Spinal cord (tissue), 10 donors: ENCODE measurements at places on chromosomes 1 and 21.

GRCh38 chr1:27779122-27779521 is 6.1 kb downstream of the STX12 start:
- no peak for DNase-seq

- DNase-seq: peak; percentile 13
These were observed 120.7 kb downstream of the CNIH3 start for GRCh38 chr1:224736619-224737352.

- no peak for DNase-seq
These were observed 84.9 kb downstream of the SLC16A1 start for GRCh38 chr1:112870887-112871646.

DNA sequence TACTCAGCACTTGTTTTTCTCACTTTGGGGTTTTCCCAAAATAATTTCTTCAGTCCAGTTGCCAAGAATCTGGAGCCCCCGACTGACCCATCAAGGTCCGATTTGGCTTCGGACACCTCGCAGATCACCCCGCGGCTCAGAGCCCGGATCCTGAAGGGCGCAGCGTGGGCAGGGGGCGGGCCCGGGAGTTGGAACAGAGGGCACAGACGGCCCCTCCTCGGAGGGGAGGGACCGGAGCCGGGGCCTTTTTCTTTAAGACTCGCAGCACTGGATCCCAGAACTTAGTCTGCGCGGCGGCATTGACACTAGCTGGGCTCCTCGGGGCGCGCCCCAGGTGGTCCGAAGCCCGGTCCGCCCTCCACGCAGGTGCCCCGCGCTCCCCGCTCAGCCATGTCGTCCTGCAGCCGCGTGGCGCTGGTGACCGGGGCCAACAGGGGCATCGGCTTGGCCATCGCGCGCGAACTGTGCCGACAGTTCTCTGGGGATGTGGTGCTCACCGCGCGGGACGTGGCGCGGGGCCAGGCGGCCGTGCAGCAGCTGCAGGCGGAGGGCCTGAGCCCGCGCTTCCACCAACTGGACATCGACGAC is at the start of gene CBR3:
TSS of gene CBR3 (plus strand) at position 277 of the 588 bp plus-strand sequence. CDS start at position 391, 114 bp downstream.
- peak; percentile 38 for DNase-seq

GRCh38 chr1:37255136-37255795 is 219.1 kb upstream of the ZC3H12A start:
- DNase-seq: peak; percentile 61

- DNase-seq: no peak
These were observed 4.3 kb upstream of the CDC20 start for GRCh38 chr1:43354471-43354870.

GRCh38 chr1:229561141-229561540 is 2.6 kb upstream of the ABCB10 start:
- no peak for DNase-seq

- no peak for DNase-seq
These were observed 32.7 kb downstream of the NCMAP start for GRCh38 chr1:24588573-24588972.

- DNase-seq: no peak
These were observed 7.1 kb downstream of the KIRREL1 start for GRCh38 chr1:158000507-158000906.

DNA sequence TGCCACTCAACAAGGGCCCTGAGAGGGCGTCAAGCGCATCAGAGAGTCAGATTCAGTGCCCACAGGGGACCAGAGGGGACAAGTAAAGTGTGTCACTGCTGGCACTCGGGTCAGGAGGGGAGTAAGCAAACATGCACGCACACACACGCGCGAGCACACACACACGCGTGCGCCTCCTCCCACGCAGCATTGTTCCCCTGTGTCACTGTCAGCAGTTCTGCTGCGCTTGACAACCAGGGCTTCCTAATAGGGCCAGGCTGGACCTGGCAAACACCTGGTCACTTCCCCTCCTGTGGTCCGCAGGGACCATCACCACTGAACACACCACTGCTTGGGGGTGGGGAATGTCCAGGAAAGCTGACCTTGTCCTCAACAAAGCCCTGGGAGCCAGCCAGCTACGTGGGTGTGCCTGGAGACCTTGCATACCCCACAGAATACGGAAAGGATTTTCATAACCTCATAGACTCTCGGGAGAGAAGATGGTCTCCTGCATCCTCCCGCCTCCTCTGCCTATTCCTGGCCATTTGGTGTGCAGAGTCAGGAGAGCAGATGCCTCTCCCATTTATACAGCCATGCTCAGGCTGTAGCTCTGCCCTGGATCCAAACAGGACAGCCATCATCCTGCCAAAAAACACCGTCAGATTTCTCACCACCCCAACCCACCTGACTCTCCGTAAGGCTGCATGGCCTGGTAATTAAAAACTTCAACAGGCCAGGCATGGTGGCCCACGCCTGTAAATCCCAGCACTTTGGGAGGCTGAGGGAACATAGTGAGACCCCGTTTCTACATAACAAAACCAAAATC is 73.2 kb downstream of the SSBP3 start:
- no peak for DNase-seq

GRCh38 chr21:25565272-25566211 is 41.7 kb downstream of the MRPL39 start:
- DNase-seq: no peak

DNA sequence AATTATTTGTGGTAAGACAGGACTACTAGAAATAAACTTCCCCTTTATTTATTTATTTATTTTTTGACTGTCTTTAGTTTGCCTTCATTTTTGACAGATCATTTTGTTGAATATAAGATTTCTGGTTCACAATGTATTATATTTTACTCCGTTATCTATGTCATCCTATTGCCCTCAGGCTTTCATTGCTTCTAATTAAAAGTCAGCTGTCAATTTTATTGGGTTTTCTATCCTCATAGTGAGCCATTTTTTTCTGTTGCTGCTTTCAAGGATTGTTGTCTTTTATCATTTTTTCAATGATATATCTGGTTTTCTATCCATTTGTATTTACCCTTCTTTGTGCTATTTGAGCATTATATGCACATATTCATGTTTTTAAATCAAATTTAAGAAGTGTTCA is 866.2 kb downstream of the LRRIQ3 start:
- no peak for DNase-seq

- DNase-seq: no peak
These were observed 43.4 kb upstream of the PIGV start for GRCh38 chr1:26744075-26744959.

DNA sequence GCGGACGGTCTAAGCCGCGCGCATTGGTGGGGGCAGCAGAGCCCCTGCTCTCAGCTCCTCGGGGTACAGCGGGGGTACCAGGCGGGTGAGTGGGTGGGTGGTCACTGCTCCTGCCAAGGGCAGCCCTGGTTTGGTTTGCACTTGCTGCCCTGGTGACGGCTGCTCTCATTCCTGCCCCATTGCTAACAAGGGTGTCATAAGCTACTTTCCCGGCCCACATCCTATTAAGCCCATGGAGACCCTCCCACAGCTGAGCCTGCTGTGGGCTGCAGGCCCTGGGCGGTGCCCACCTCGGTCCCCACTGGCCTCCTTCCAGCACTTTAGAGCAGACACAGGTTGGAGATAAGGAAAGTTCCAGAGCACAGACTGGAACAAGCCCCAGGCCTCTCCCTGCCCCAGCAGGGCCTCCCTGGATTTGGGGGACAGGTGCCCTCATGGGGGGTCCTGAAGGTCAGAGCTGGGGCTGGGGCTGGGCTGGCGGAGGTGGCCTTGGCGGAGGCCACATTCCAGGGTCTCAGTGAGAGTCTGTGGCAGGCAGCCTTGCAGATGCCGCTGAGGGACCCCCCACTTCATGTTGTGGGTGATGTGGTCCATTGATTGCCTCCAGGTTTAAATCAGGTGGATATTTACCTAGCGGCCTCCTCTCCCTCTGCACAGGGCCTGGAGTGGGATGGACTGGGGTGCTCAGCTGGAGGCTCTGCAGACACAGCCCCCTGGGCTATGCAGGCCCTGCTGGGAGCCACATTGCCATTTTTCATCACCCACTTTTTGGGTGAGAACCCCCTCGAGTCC is 27.0 kb downstream of the COL18A1 start:
- DNase-seq: no peak

GRCh38 chr1:182955596-182956588 is 2.9 kb upstream of the SHCBP1L start:
- no peak for DNase-seq

DNA sequence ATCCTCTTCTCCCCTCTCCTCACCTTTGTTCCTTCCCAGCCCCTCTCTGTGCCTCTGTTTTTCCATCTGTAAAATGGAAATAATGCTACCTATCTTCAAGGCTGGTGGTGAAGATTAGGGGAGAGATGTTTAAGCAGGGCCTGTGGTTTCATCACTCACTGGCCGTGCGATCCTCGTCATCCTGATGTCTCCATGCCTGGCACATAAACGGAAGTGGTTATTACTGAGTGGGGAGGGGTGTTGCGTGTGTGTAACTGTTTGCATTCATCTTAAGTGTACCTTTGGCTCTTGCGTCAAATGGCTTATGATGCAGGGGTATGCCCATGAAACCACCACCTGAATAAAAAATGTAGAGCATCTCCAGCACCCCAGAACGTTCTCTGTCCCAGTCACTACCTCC is 17.2 kb upstream of the C1QA start:
- DNase-seq: no peak

GRCh38 chr1:7623842-7624241 is 147.3 kb upstream of the VAMP3 start:
- DNase-seq: peak; percentile 74

GRCh38 chr21:15626031-15626430 is 103.8 kb upstream of the USP25 start:
- no peak for DNase-seq

DNA sequence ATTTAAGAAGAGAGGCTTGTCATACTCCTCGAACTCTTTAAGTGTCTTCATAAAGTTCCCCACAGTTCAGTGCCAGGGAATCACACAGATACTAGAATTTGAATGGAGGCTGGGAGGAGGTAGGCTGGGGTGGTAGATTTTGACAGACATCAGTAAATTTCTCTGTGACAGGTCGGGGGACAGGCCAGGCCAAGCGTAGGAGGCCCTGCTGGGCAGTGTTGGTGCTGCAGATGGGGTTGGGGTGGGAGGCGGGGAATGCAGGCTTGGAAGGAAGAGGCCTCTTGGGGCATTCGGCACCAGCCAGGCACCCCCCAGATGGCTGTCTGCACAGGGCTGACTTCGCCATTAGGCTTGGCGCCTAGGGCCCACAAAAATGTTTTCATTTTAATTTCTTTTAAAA is 84.0 kb downstream of the MAN1C1 start:
- DNase-seq: no peak

DNA sequence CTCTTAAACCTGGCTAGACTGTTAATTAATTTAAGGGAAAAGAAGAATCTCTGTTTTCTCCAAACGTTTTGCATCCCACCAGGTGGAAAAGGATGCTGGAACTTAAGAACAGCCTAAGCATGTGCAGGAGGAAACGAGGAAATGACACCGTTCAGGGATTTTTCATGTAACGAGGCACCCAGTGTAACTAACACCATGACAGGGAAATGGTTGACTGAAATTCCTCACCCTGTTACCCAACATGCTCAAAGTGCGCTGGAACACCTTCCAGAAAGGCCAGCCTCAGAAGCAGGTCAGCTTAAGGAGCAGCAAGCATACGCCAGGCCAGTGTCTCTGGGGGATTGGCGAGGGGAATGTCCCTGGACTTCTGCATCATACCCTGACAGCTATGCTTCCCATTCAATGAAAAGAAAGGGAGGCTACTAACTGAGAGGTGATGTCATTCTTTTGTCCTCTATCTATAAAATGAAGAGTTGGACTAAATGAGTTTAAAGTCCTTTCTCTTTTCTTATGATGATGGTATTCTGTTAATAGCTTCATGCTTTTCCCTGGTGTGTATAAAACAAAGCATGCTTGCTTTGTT is 21.6 kb downstream of the TNN start:
- DNase-seq: no peak

GRCh38 chr1:38030596-38031512 is 15.7 kb downstream of the POU3F1 start:
- DNase-seq: no peak

DNA sequence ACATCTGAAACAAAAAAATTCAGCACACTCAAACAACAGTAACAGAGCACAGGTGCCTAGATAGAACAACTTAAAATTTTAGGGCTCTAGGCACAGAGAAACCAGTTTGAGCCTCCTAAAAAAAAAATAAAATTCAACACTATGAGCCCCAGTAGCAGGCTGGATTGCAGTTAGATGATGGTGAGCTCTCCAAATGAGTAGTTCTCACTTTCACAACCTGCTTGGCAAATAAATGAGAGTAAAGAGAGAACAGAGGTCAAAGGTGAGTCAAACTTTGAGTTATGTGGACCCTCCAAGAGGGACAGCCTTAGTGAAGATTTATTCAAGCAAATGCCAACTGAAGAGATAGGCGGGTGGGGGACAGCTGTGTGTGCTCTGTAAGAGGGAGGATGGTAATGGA is 3.6 kb downstream of the BEND5 start:
- DNase-seq: no peak

DNA sequence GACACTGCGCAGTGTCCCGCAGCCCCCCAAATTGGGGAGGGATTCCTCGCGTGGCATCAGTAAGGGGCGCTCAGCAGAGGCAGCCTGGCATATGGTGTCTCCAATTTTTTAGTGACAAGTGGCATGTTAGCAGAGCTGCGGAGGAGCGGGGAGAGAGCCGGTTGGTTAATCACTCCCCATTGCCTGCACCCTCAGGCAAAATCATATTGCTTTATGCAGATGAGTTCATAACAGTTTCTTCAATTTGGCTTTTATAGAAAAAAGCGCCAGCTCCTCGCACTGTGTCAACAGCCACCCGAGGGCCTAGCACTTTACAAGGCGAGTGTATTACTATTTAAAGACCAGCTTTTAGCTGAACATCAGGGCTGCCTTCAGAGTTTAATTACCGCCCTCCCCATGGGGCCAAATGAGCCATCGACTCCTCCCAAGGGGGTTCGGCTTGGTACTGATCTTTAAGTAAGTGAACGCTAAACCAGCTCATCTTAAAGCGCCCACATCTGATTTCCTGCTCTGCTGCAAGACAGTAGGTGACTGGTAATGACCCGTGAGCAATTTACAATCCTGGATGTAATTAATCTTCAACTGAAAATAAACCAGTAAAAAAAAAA is 298.9 kb downstream of the DSCAM start:
- peak; percentile 15 for DNase-seq

- DNase-seq: no peak
These were observed 21.2 kb downstream of the SESN2 start for GRCh38 chr1:28280501-28280900.

- DNase-seq: no peak
These were observed 220.1 kb upstream of the VAMP3 start for GRCh38 chr1:7550981-7551380.

DNA sequence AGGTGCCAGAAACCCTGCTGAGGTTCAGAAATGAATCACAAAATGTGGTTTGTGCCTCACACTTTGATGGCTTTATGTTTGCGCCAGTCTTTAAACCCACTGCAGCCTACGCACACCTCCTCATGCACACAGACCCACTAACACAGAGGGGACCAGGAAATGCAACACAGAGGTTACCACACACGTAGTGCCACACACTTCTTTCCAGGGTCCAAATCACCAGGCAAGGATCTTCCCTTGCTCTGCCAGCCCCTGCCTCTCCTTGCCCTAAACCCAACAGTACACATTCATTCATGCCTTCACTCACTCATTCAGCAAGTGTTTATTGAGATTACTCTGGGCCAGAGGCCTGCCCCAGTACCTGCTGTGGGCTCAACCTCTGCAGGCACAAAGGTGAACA is 17.5 kb downstream of the MAB21L3 start:
- no peak for DNase-seq
